D341Med (cell line): ENCODE measurements at places on chromosomes 12 and 14.

DNA sequence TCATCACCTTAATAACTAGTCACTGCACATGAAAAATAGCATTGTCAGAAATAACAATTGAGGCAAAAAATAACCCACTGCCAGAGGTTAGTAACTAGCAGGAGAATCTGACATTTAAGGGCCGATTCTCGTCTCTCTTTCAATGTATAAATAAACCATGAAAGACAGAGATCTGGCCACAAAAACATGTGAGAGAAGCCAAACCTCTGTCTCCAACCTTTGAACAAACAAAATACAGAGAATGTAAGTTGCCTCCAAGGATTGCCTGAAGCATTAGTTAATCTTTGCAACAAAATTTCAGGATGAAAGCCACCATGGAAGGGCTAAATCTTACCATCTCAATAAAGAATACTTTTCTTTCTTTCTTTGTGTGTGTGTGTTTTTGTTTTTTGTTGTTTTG, 257.4 kb upstream of the TMTC1 start:
- no peak for DNase-seq

- DNase-seq: no peak
Measured at GRCh38 chr14:68263563-68264259, 444.1 kb downstream of the RAD51B start.

GRCh38 chr12:102954134-102954533, 3.3 kb upstream of the ASCL1 start:
- no peak for DNase-seq

GRCh38 chr12:77685112-77685511, 145.6 kb upstream of the NAV3 start:
- DNase-seq: peak; percentile 56

DNA sequence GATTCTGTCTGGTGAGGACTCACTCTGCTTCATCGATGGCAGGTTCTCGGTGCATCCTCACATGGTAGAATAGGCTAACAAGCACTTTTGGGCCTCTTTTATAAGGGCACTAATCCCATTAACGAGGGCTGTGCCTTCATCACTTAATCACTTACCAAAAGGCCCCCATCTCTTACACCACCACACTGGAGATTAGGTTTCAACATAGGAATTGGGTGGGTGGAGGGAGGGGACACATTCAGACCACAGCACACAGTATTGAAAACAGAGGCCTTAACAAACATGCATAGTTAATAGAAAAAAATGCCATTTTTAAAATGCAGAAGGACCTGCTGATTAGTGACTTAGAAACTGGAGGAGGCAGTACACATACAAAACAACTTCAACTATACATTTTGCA, 61.6 kb downstream of the SPPL3 start:
- no peak for DNase-seq

GRCh38 chr14:100761481-100761880, 34.8 kb downstream of the DLK1 start:
- no peak for DNase-seq

- DNase-seq: peak; percentile 65
Measured at GRCh38 chr12:56590237-56590830, 39.8 kb downstream of the BAZ2A start.

GRCh38 chr12:51980051-51980808, 26.5 kb upstream of the TAMALIN start:
- peak; percentile 89 for DNase-seq

GRCh38 chr12:101931498-101932326, 54.3 kb downstream of the DRAM1 start:
- DNase-seq: no peak

DNA sequence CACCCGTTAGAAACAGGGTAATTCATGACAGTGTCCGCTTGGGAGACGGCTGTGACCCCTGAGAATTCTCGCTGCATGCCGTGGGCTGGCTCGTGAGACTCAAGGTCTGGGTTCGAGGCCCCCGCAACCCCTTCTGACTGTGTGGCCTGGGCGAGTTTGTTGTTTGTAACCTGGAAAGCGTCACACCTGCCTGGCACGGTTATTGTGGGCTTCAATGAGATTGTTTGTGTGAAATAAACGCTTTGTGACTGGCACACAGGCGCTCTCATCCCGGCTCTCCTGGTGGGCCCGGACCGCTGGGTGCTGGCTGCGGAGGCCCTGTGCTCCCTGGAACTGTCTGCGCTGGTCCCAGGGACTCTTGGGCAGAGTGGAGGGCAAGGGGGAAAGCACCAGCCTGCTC, 33.9 kb downstream of the MEG3 start:
- no peak for DNase-seq

DNA sequence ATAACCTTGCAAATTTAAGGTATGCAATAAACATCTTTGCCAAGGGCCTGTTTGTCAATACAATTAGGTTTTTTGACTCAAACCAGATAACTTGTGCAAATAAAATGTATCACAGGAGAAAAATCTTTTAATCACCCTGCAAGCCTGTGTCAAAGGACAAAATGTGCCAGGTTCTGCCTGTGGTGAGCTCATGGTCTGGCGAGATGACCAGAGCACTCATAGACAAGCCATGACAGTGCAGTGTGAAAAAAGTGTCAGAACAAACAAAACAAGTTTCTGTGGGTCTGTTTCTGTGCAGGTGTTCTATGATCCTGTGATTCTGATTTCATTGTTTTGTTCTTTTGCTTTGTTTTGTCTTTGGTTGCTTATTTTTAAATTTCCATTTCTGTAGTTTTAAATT, 847.2 kb downstream of the VRK1 start:
- no peak for DNase-seq

DNA sequence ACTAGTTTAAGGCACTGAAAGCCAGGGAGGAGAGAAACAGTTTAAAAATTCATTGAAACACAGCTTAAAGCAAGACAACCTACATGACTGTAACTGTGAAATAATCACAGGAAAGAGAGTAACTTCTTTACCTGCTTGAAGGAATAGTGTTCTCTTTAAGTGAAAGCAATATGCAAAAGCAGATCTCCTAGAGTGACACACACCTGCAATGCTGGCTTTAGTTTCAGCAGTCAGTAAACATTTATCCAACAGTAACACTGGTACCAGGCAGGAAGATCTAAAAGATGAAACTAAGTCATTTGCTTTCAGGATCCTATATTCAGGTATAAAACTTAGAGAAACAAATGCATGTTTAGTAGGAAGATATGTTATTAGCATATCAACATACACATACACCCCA, 85.3 kb upstream of the PPM1H start:
- DNase-seq: no peak
